IPS-NIHi11 (cell line): ENCODE measurements at places on chromosomes 1 and 21.

DNA sequence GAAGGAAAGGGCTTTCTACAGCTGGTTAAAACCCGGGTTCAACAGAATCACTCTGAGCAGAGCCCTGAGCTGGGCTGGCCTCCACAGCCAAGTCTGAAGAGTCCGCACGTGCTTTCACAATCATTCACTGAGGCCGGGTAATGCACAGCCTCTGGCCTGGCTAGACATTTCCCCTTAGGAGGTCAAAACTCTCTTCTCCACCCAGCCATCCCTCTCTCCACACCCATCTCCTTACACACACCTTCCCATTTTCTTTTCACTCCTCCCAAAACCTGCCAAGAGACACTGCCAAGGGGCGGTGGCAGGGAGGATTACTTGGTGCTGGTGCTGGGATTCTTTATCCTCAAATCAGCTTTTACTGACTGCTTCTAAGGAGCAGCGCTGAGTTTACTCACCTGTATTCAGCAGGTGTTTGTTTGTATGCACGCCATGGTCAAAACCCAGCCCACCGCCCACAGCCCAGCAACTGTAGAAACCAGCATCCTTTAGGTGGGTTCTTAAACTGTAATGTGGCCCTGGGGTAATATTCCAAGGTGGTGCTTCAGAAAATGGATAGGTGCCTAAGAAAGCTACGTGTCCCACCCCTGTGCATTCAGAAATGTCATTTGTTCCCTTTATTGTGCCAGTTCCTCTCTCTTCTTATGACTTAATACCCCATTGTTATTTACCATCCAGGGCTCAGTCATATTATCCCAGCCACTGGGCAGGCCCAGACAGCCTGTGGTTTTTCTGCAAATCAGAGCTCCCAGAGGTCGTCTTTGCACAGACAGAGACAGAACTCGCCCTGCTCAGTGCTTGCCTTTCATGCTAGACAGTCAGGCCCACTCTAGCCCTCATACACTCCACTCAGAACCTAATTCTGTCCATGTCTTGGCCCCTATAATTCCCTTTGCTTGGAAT lies 80.2 kb downstream of the ADSS2 start:
- DNase-seq: no peak

DNA sequence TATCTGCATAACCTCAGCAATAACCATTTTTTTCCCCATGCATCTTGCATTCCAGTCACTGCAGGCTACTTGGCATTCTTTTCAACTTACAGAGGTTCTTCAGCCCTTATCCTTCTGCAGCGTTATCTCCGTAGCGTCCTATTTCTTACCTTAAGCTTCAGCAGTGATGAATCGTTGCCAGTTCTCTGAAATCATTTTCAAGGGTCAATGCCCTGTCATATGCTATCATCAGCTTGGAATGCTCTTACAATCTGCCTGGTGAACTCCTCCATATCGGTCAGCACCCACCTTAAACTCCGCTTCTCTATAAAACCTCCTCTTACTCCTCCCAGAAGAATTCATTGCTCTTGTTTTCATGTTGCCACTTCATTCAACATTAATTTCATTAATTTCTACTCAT lies 105.1 kb upstream of the DPH5 start:
- DNase-seq: no peak

DNA sequence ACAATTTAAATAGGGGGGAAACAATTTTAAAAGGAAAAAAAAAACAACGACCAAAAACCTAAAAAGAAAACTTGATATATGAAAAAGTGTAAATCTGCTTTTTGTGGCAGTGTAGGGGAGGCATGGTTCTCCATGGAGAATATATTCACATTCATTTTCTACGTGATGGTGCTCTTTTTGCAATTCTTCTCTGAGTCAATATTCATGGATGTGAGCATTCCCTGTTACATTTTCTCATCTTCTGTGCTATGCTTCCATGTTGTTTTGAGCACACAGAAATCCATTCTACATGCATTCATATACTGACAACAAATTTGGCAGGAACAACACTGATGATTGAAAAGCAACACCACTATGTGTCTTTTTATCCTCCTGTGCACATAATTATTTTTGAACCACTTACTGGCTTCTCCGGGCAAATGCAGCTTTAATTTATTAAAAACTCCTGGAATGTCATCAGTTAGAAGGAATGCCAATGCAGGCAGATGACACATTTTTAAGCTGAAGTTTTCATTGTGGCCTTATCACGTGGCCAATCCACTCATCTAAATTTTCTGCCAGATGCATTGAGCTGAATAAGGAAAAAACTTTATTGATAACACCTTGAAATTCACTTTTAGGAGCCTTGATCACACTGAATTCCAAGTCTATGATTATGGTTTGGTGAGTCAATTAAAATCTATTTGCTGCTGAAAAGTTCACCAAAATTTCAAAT lies 590.6 kb downstream of the NUF2 start:
- no peak for DNase-seq

DNA sequence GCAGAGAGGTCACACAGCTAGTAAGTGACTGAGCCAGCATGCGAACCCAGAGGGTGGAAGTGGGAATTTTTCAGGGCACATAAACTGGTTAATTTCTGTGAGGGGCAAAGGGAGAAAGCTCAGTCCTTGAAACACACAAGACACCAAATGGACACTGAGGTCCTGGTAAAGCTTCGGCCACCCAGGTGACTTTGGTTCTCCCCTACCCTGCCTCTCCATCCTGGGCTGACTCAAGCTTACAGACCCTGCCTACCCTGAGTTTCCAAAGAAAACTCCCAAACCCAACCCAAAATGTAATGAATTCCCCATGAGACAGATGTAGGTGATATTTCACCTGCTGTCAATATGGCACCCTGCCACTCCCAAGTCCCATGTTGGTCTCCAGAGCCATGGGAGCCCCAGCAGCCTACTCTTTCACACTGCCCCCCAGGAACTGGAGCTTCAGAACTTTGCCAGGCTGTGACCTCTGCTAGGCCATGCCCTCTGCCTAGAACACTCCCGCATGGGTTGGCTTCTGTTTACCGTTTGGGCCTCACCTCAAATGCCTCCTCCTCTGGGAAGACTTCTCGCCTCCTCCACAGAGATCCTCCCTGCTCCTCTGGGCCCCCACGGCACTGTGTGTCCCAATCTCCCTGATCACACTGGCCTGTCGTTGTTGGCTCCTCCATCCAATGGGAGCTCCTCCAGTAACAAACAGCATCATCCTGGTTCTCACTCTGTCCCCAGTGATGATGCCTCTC lies 3.7 kb upstream of the LRP8 start:
- DNase-seq: no peak

DNA sequence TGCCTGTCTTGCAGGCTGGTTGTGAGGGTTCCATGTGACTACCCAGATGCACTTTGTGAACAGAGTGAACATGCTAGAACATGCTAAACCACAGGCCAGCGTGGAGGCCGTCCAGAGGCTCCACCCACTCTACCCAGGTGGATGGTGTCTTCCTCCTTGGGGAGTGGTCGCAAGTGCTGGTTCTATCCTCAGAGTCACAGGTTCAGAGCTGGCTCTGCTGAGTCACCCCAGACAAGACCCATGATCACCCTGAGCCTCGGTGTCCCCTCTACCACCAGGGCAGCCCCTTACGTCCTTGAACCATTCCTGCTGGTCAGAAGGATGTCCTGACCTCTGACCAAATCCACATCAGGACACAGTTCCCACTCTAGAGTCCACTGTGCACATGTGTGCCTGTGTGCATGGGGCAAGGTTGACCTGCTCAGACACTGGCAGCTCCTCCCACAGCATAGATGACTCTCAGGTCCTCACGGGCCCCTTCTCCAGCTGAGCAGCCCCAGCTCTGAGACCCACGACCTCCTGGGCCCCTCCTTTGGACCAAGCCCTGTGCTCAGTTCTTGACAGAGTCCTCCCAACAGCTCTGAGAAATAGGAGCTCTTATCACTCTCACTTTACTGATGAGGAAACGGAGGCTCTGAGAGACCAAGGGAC lies 391.8 kb downstream of the MATN1 start:
- DNase-seq: no peak

DNA sequence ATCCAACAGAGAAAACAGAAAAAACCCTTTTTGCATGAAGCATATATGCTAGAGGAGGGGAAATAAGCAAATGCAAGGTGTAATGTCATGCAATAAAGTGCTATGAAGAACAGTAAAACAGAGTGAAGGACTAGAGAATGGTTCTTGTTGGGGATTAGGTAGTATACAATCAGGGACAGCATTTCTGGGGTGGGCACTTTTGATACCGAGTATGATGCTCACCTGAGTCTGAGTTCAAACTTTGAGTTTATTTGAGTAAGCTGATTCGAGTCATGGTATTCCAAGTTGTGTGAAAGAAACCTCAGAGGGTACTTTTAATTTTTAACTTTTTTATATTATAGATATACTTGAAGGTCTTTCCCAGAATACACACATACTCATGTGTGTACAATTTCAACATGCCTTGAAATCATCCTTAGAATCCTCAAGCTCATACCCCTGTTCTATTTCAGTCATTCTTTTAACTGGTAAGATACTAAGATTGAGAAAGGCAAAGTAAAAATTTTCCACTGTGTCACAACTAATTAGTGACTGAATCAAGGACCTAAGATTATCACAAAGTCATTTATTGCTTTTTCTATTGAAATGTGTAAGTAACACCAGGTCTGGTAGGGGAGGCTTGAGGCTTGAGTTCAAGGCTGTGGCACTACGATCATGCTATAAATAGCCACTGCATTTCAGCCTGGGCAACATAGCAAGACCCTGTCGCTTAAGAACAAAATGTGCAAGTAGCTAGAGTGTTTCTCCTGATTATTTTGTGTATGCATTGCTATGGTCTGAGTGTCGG lies 12.1 kb downstream of the LRRC8B start:
- no peak for DNase-seq

GRCh38 chr1:63864224-63864641 lies 90.4 kb downstream of the ROR1 start:
- DNase-seq: no peak

GRCh38 chr1:109595531-109595930 lies 23.9 kb downstream of the GNAT2 start:
- DNase-seq: no peak

GRCh38 chr1:206465951-206466350 lies 4.3 kb upstream of the IKBKE start:
- no peak for DNase-seq

- no peak for DNase-seq
These were observed 145.2 kb downstream of the NTMT2 start for GRCh38 chr1:170290991-170291390.

- no peak for DNase-seq
These were observed 341.8 kb downstream of the ZNF326 start for GRCh38 chr1:90336552-90337324.

DNA sequence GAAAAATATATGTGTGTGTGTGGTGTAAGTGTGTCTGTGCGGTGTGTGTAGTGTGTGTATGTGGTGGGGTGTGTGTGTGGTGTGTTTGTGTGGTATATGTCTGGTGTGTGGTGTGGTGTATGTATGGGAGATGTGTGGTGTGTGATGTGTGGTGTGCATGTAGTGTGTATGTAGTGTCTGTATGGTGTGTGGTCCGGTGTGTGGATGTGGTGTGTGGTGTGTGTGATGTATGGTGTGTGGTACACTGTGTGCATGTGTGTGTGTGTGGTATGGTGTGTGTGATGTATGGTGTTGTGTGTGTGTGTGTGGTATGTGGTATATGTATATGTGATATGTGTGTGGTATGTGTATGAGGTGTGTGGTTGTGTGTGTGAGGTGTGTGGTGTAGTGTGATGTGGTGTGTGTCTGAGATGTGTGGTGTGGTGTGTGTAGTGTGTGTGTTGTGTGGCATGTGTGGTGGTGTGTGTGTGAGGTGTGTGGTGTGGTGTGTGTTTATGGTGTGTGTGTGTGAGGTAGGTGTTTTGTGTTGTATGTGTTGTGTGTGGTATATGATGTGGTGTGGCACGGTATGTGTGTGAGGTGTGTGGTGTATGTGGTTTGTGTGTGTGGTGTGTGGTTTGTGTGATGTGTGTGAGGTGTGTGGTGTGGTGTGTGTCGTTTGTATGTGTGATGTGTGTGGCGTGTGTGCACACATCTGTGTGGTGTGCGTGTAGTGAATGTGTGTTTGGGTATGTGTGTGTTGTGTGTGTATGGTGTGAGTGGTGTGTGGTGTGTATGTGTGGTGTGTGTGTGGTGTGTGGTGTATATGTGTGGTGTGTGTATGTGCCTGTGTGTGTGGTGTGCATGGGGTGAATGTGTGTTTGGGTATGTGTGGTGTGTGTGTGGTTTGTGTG lies 35.3 kb upstream of the ABCG1 start:
- no peak for DNase-seq

- DNase-seq: no peak
These were observed 163.5 kb upstream of the RUNX1 start for GRCh38 chr21:35212393-35213127.

DNA sequence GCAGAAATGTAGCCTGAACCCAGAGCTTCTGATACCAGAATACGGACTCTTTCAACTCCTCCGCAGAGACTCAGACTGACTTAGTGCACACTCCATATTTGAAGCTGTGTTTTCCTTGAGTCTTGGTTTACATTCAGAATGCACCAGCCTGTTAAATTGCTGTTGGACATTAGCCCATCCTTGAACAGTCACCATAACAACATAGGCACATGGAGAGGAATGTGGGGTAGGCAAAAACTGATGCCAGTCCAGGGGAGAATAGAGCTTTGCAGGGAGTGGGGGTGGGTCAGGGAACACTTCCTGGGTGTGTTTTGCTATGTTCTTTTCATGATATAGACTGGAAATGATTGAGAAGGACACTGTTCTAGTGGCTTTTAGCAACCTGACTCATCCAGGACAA lies 76.3 kb upstream of the CACNA1E start:
- no peak for DNase-seq

DNA sequence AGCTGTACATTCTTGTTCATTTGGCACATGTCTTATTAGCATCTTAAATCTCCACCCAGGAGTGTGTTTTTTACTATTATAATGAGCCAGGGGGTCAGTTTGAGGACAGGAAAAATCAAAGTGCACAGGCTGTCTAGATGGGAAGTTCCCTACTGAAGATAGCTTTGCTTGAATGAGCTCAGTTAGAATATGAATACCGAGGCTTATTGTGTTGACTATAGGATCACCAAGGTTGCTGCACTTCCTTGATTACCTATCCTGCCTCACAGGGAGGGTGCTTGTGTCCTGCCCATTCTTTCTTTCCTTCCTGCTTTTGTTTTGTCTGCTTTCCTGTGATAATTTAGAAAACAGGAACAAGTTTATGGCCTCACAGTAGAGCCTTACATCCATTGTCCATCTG lies 16.3 kb downstream of the PHGDH start:
- no peak for DNase-seq
